ENCODE measurements at places on chromosomes 12 and 14. TPM values are rescaled to one million over a fixed set of nuclear protein-coding genes. Genes with fewer than 3 reads are reported as not detected.

- DNase-seq: no peak
These were observed 1883.7 kb upstream of the FLRT2 start for GRCh38 chr14:83646228-83646627.

DNA sequence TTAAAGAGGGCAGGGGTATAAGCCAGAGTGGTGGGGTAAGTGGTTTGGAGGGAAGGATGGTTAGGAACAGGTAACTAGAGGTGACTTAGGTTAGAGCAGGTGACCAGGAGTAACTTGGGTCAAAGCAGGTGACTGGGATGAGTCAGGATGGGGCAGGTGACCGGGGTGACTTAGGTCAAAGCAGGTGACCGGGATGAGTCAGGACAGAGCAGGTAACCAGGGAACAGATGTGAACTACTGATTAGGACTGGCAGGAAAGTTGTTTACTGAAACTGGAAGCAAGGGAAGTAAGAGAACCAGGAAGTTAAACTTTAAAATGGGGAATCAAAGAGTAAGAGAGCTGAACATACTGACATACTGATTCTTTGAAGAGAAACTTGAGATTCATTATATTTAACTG, 57.4 kb downstream of the FSCB start:
- no peak for DNase-seq

Gene NOVA1
- total RNA-seq: not detected

Gene NPC2
- total RNA-seq: 74.1 TPM

Gene TAS2R30
- total RNA-seq: 2.6 TPM

Data from activated CD4-positive, alpha-beta T cell treated with anti-CD3 and anti-CD28 coated beads, Interleukin-2, amount 10 ng/mL, durations not matched to agents 7 days and 5 days (primary cell).